NCI-H69 (cell line): ENCODE measurements at places on chromosomes 2 and 18.

- DNase-seq = no peak
These were observed 2.2 kb downstream of the CDKL4 start for GRCh38 chr2:39241588-39241987.

GRCh38 chr2:127043367-127044164 is 63.4 kb downstream of the BIN1 start:
- no peak for DNase-seq

DNA sequence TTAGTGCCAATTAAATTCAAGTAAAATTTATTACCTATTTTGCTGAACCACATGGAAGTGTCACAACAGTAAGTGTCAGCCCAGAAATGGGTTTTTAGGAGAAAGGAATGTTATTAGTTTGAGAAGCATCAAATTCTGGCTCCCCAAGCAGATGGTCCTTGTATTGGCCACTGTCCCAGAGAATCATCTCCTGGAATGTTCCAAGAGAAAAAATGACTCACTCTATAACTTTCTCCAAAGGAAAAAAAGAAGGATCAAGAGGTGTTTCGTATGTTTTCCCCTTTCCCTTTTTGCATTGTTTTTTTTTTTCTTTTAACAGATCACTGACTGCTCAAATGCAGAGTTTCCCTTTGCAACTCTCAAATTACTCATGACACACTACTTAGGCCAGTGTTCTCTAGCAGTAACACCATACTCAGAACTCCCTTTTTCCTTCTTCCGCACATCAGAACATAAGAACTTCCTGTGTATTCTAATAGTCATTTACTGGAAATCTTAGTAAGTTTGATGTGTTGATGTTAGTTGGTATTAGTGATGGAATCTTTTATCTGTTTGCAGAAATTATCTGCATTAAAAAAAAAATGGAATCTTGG is 390.3 kb downstream of the GPD2 start:
- no peak for DNase-seq

GRCh38 chr2:196990092-196990491 is 63.6 kb upstream of the PGAP1 start:
- DNase-seq = peak; percentile 20

DNA sequence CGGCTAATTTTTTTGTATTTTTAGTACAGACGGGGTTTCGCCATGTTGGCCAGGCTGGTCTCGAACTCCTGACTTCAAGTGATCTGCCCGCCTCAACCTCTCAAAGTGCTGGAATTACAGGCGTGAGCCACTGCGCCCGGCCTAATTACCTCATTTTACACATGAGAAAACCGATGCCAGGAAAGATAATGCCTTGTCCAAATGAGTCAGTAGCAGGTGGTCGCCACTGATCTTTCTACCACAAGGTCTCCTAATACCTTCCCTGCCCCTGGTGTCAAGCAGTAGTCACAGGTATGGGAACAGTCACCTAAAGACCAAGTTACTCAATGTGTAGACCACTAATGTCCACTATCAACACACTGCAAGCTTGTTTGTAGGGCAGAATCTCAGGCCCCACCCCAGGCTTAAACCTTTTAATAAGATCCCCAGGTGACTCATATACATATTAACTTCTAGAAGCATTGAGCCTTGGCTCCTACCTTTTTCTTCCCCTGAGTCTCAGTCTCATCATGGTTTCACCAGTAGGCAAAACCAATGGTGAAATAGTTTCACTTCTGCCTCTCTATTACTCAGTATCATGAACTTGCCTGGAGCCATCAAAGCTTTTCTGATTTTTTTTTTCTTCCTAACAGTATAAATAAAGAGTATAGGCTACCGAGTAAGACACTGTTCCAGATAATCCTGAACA is 6.9 kb upstream of the EPB41L5 start:
- no peak for DNase-seq

GRCh38 chr2:183927406-183928325 is 670.7 kb upstream of the ZNF804A start:
- no peak for DNase-seq

DNA sequence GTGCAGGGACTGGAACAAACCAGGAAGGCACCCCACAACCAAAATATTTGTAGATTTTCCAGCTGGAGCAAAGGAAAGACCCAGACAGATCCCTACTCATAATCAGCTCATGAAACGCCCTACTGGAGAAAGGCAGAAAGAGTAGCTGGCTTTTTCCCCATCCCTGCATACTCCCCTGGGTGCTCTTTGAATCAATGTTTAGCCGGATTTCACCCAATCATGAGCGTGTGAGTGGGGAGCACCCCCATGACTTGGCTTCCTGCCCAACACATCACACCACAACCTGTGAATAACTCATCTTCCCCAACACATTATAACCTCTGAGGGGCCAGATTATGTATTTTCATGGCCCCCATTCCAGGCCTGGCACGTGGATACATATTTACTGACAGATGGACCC is 35.1 kb upstream of the SLC14A1 start:
- DNase-seq = peak; percentile 86

- DNase-seq = no peak
These were observed 80.1 kb downstream of the KCNS3 start for GRCh38 chr2:17958466-17959092.

DNA sequence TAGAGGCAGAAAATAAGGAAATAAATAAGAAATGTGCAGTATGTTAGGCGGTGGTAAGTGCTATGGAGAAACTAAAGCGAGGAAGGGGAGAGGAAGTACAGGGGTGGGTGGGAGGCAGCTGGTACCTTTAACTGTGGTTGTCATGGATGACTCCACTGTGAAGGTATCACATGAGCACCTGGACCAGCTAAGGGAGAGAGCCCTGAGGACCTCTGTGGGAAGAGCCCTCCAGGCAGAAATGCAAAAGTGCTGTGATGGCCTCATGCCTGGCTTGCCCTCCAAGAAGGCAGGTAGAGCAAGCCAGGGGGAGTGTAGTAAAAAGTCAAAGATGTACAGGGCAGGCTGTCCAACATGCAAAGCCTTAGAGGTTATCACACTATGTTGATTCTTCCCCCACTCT is 17.9 kb downstream of the LYPD6 start:
- no peak for DNase-seq

- no peak for DNase-seq
These were observed 13.8 kb downstream of the PREPL start for GRCh38 chr2:44347526-44347925.

DNA sequence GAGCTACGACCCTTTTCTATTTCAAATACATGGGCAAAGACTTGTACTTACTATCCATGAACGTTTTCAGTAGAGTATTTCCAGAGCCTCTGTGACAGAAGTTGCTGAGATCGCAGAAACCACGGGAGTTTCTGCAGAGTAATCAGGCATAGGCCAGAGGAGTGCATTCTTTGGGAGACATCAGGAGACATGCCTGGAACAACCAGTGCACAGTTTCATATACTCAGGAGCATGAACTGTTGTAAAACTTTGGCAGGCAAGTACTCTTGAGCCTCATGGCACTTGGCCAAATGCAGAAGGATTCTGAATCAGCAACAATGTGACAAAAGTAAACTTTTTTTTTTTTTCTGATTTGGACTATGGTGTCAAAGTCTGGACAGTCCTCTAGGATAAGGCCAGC is 307.1 kb downstream of the GRB14 start:
- DNase-seq = no peak

- DNase-seq = no peak
These were observed 20.6 kb downstream of the USP37 start for GRCh38 chr2:218547511-218547910.

GRCh38 chr2:236928380-236929037 is 157.2 kb upstream of the COPS8 start:
- DNase-seq = no peak

DNA sequence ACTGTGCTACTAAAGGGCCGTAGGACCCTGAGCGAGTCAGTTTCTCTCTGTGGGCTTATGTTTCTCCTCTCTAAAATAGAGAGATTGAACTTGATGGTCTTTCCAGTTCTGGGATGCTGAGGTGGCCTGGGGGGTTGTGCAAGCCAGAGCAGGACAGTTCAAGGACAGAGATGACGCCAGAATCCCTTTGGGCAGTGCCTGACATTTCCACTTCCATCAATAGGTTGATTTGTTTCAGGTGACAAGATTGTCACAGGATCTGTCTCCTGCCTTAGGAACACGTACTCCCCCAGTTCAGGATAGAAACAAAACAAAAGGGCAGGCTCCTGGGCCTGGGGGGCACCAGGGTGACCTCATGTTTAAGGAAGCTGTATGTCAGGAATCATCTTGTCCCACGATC is 82.0 kb downstream of the XDH start:
- no peak for DNase-seq

DNA sequence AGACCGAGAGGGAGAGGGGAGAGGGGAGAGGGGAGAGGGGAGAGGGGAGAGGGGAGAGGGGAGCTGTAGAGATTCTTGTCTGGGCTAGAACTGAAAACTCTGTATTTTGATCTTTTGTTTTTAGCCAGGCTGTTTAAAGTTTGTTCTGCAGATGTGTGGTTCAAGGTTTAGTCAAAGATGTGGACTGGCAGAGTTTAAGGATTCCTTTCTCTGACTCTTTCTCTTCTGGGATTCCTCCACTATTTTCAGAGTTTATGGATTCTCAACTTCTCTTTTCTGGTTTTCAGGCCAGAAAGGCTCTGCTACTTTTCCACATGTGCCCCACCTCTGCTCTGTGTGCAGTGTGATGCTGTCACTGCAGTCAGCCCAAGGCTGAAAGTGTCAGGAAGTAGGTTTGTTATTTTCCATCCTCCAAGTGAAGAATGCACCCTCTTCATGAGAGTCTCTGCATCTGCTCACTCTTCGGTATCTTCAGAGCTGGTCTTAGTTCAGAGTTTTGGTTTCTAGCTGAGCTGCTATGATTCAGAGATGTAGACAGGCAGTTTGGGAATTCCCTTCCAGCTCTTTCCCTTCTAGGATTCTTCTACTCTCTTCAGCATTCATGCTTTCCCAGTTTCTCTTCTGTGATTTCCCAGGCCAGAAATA is 130.9 kb upstream of the SMAD7 start:
- no peak for DNase-seq

GRCh38 chr2:44886414-44886813 is 55.1 kb upstream of the SIX3 start:
- peak; percentile 77 for DNase-seq

DNA sequence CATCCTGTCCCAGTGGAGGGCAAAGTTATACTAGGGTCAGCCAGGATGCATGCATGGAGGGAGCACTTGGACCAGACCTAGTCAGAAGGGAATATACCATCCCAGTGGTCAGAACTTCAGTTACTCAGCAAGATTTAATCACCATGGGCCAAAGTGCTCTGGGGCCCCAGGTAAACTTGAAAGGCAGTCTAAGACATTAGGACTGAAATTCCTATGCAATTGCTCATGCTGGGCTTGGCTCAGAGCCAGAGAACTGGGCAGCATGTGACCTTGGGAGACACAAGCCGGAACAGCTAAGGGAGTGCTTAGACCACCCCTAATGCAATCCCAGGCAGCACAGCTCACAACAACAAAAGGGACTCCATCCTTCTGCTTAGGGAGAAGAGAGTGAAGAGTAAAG is 401.3 kb downstream of the KCNJ3 start:
- no peak for DNase-seq

GRCh38 chr2:15408759-15409158 is 152.4 kb downstream of the NBAS start:
- no peak for DNase-seq
